Stimulated activated CD4-positive, alpha-beta T cell treated with anti-CD3 and anti-CD28 coated beads, Interleukin-4, amount 100 ng/mL, for 48 hours (primary cell): ENCODE measurements at places on chromosomes 7 and 10.

- no peak for DNase-seq
These were observed 101.8 kb downstream of the SAMD9 start for GRCh38 chr7:93015779-93016481.

DNA sequence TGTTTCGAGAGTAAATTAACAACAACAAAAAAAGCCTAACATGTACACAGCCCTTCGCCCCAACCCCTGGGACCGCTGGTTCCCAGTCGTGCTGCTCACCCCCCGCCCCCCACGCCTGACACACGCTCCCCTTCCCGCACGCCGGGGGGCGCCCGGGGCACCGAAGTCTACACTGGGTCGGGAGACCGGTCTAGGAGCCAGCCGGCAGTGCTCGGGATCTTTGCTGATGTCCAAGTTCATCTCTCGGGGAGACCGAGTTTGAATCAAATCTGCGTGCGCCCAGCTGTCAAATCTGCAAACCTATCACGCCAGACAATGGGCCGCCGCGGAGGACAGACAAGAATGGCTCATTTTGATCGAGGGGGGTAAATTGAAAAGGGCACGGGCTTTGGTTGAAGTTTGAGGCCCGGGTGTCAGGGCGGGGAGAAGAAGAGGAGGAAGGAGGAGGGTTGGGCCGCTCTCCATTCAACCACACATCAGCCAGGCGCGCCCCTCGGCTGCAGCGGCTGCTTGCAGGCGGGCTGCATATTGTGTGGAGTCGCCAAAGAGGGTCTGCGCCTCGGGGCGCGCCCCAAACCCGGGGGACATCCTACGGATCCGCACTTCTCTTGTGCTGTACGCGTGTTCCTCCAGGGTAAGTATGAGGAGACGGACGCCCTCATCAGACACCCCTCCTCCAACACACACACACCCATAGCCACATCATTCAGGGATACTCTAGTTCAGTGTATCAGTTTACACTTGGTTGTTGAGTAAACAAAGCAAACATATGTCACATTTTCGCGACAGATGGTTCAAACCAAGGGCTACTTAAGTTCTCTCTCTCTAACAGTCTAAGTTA, 1.3 kb upstream of the GFRA1 start:
- DNase-seq, result no peak

GRCh38 chr7:148624735-148625134, 34.2 kb downstream of the C7orf33 start:
- DNase-seq, result no peak

GRCh38 chr10:72173262-72173618, 42.6 kb upstream of the ANAPC16 start:
- DNase-seq, result no peak

DNA sequence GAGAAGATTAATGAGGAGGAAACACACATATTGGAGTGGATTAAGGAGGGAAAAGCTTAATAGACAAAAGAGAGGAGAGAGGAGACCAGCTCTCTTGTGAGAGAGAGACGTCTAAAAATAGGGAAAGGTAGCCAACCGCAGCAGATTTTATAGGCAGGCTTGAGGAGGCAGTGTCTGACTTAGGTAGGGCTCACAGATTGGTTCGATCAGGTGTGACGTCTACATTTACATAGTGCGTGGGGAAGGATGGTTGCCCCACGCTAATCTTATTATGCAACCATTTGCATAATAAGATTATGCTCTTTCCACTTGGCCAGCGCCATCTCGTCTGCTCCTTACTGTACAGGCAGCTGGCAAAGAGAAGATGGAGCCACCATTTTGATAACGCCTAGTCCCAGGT, 122.0 kb downstream of the MARCHF5 start:
- DNase-seq, result no peak

DNA sequence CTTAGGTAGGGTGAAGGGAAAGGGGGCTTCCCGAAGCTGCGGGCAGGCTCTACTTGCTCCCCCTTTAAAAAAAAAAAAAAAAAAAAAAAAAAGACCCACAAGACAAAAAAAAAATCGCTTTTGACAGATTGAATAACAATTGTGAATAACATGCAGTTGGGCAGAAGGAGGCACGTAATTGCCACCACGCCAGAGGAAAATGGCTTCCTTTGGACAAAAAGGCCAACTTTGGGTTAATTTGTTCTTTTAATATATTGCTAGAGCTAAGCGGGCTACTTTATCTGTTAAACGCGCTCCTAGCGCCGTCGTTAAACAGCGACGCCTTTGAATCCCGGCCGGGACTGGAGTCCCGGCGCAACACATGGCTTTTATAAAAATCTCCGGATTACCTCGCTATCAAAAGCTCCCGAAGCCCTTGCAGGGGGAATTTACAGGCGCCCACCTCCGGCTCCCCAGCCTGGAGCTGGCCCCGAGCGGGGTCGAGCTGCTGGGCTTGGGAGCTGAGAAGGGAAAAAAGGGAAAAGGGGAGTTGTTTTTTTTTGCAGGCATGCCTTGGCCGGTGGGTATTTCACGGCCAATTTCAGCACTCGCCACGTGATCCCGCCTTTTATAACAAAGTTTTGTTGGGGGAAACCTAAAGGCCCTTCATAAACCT, 1.2 kb downstream of the HOXA11 start:
- DNase-seq, result no peak

DNA sequence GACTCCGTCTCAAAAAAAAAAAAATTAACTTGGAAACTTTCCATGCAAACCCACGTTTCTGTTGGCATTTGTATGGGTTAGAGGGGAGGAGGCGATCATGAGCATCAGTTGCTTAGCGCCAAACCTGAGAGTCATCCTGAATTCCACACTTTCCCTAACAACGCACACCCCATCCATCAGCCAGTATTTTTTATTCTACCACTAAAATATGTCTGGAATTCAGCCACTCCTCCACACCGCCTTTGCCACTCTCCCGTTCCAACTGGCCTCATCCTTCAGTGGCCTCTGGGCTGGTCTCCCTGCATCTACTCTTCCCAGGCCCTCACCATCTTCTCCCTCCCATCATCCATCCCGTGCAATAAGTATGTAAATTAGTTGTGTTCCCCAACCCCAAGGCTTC, 4.7 kb upstream of the LMBR1 start:
- DNase-seq, result no peak

DNA sequence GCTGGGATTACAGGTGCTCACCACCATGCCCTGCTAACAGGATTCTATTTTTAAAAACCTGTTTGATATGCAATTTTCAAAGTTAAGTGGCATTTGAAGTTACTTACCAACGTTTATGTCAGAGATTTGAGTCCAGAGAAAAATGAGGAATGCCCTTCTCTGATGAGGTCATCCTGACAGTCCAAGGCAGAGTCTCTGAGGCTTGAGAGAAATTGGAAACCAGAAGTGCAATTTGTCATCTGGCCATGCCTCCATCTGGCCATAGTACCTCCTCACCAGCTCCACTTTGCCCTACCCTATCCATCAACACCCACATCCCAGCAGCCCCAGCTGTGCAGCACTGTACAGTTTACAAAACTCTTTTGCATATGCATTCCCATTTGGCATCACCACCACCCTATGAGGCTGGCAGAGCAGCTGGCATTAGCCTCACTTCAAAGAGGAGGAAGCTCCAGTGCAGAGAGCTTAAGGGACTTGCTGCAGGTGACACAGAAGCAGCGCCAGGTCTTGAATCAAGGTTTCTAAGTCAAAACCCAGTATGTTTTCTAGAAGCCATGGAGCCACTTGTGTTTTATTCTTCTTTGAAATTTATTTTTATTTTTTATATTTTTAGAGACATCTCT, 54.5 kb upstream of the PDZD8 start:
- DNase-seq, result no peak

GRCh38 chr10:23584396-23584795, 145.5 kb downstream of the OTUD1 start:
- DNase-seq, result no peak

DNA sequence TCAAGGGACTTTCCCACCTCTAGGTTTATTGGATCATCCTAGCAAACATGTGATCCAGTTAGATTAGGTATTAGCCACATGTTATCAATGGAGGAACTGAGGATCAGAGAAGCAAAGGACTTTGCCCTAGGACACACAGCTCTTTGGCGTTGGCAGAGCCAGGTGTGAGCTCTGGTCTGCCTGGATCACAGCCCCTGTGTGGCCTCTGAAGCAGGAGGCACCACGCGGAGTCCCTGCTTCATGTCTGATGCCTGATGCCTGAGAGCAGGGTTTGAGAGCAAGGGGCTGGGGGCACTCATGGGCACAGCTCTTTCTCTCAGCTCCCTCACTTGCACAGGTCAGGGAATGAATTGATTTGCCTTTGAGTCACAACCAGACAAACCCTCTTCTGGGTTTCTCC, 64.7 kb upstream of the CTBP2 start:
- no peak for DNase-seq

DNA sequence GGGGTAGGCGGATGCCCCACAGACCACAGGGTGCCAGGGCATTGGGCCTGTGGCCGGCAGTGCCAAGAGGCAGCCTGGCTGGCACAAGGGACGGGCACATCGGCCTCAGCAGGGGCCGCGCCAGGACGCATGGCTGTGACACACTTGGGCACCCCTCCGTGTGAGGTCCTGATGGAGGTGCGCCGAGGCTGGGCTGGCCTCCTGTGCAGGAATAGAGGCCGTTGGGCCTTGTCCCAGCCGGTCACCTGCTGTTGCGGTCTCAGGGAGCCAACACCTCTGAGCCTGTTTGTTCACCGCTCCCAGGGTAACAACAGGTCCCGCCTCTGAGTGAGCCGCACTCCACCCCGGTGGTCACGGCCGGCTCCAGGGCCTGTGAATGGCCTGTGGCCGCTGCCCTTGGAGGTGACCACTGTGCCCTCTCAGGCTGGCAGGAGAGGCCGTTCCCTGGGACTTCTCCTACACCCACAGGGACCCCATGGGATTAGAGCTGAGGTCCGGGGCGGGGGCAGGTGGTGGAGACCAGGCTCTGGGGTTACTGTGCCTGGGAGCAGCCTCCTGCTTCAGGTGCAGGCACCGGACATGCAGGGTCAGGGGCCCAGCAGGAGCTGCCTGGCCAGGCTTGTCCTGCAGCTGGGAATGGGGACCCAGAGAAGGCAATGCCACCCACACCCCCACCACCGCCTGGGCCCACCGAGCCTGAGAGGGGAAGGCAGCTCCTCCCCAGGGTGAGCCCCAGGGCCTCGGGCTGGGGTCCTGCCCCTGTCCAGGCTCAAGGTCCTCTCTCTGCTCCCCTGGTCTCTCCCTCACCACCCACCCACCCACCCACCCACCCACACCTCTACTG, 12.0 kb downstream of the PWWP2B start:
- DNase-seq, result no peak

DNA sequence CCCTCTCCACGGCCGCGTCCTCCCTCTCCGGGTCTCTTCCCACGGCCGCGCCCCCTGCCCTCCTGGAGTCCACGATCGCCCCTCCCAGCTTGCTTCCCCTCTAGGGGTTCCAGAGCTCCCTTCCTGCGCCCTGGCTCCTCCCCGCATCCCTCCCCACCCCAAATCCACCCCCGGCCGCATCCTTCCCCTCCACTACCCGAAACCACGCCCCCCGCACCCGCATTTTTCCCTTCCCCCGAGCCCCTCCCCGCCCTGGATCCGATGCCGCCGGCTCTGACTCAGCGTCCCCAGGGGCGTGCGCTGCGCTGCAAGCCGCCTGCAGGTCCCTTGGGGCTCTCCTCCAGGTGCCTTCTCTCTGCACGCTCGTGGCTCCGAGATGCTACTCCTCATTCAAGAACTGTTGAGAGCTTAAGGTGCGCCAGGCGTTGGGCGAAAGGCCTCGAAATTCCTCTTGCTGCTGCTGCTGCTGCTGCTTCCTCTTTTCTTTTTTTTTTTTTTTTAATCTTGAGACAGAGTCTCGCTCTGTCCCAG, 372 bp upstream of the TMEM130 start:
- DNase-seq, result peak; percentile 54

GRCh38 chr7:100166317-100166940, 2.0 kb downstream of the GAL3ST4 start:
- DNase-seq, result no peak

- DNase-seq, result no peak
These were observed 108.0 kb upstream of the YAE1 start for GRCh38 chr7:39458061-39458745.

DNA sequence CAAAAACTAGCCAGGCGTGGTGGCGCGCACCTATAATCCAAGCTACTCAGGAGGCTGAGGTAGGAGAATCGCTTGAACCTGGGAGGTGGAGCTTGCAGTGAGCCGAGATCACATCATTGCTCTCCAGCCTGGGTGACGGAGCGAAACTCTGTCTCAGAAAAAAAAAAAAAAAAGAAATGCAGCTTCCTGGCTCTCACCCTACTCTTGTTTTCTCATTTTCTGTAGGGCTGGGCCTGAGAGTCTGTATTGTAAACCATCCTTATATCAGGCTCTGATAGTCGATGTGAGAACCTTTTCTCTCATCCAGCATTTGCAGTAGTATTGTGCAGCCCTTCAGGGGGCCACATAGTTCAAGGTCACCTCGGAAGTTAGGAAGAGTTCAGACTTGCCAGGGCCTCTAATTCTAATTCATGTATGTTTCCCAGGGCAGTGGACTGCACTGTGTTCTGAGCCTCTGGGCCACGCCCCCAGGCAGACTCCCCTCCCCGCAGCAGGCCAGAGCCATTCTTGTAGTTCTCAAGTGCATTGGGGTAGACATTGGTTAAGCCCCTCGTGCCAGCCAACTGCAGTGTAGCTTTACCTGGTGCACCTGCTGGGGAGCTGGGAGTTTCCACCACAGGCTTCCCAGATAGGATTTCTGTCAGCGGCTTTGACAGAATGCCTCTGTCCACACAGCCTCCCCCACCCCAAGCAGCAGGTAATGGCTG, 38.3 kb upstream of the PDCD4 start:
- DNase-seq, result no peak

DNA sequence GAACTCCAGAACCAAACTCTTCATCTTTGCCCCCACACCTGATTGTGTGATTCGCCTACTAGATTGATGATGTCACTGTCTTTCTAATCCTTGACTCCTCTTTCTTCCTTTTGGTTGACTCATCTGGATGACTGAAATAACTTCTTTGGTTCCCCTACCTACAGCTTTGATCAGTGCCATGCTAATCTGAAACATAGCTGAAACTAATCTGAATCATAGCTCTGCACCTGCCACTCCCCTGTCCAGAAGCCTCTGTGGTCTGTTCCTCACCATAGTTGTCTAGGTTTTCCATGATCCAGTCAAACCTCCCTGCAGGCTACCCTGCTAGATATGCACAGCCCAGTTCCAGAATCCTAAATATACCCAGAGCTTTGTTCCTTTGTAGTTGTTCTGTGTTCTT, 51.9 kb downstream of the ZNF365 start:
- peak; percentile 32 for DNase-seq

- DNase-seq, result no peak
These were observed at the start of gene PLPP4 for GRCh38 chr10:120456626-120457430. PLPP4 (plus strand) TSS chr10:120457227; CDS start chr10:120457306, 79 bp downstream.

GRCh38 chr7:17546592-17546991, 248.1 kb downstream of the AHR start:
- DNase-seq, result no peak

DNA sequence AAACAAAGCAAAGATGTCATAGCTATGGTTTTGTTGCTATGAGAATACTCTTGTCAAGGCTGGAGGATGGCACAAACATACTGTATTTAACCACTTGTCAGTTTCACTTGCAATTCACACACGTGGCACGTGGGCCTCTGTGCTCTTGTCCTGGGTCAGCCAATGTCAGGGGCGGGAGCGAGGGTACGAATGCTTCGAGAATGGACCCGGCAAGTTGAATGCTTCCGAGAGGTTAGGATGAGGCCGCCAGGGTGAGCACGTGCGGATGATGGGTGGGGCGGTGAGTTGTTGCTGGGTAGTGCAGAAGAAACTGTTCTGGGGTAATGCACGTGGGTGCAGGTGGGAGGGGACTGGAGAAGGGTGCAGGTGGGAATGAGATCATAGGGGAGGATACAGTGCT, 10.4 kb upstream of the OCM2 start:
- no peak for DNase-seq
